ENCODE measurements at places on chromosomes 1 and 21.
A peak's percentile ranks its signal among the peaks of the same experiment; 100 is the strongest.

DNA sequence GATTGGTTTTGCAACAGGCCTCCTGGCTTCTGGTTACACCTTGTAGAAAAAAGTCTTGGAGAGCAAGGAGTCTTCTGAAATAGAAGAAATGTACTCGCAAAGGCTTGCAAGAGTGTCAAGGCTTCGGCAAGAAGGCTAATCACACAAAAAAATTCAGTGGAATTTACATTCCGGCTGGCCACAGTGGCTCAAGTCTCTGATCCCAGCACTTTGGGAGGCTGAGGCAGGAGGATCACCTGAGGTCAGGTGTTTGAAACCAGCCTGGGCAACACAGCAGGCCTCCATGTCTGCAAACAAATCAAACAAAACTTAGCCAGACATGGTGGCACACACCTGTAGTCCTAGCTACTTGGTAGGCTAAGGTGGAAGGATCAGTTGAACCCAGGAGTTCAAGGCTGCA lies 7.7 kb upstream of the DOP1B start:
- no peak for DNase-seq

DNA sequence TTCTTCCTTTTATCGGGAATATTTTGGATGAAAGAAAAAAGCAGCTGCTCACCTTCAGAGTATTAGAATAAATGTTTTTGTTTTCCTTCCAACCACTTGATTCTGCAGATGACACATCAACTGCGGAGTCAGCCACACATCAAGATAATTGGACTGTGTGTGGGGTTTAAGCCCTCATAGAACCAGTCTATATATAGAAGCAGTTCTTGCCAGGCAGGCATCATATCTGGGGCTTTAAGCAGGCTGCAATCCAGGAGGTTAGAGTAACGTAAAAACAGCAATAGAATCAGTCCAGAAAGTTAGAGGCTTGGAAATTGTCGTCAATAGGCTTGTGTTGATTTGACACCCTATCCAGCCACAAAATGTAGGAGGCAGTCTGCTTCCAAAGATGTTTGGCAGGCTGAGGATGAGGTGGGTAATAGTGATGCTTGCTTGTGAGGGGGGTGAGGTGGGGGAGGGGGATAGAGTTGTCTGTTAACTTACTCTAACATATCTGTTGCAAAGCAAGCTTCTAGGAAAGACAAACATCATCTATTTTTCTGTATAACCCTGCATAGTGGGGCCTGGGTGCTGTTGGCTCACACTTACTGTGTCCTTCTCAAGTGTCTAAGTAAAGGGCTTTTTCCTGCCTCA lies 64.8 kb downstream of the PEX14 start:
- no peak for DNase-seq

DNA sequence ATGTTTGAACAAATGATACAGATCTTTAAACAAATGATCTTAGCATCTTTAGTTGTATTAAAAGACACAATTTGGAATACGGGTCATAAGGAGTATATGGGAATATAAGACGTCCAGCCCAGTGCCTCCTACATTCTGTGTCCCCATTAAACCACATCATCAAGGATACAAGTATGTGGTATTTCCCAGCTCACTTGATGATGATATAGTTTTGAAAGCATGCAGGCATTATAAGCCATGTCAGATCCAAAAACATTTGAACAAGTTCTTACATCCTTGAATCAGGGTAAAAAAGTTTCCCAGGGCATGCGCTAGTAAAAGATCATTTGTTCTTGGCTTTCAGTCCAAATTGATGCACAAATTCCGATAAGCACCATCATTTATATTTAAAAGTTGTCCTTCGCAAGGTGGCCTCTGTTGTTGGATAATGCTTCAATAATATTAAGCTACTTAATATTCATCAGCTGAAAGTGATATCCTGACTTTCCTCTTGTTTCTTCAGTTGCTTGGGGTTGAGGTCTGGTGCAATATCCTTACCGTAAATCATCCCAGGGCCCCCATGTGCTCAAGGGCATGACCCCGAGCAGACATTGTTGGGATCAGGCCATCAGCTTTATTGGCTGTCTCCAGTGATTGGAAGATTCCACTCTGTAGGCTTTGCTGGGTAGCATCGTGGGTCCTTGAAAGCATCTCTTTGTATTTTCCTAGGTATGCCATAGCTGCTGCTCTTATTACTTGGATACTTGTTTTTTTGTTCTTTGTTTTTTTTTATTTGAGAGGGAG lies 61.8 kb downstream of the CENPF start:
- no peak for DNase-seq

DNA sequence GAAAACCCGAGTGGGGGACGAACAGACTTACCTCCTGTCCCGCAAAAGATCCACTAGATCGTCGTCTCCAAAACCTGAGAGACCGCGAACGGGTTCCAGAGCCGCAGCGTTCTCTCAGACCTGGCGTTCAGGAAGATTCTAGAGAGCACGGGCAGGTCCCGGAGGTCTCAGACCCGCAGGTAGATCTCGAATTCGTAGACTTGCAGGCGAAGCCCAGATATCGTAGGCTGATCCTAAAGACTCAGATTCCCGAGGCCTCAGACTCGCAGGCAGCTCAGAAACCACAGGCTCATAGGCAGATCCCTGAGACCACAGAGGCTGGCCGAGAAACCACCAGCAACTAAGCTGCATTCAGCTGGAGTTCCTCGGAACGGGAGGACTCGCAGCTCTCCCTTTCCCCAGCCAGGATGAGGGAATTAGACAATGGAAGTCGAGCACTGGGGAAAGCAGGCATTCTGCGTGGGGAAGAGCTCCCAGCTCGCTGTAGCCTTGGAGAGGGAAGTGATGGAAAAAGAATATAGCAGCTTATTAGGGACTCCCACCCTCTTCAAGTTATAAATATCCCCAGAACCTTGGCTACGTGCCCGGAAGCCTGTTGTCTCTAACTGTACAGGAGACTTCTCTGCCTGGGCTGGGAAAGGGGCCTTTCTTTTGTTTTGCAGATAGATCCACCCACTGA lies at the start of gene ZNF436:
ZNF436 (minus strand) TSS at position 502 of the 679 bp plus-strand sequence. CDS start 1,831 bp downstream, outside the sequence.
- DNase-seq = peak; percentile 53

DNA sequence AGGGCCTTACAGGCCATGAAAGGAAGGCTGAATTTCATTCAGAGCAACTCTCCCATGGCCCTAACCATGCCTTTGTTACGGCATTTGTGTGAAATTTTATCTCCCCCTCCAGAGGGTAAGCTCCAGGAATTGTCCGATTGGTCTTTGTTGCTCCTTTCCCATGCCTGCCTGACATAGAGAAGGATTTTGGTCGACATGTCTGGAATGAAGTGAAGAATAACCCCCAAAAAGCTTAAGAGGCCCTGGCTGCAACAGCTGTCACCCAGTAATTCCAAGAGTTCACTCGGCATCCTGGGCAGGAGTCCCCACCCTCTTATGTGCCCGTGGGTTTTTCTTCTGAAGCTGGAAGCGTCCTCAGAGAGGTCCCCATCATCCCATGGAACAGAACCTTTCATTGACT lies 20.6 kb downstream of the CDA start:
- DNase-seq = no peak

GRCh38 chr1:201186192-201186591 lies 4.4 kb upstream of the IGFN1 start:
- no peak for DNase-seq

- DNase-seq = no peak
These were observed 4.0 kb upstream of the GPR3 start for GRCh38 chr1:27388337-27389005.

GRCh38 chr1:209616366-209617046 lies 33.0 kb downstream of the CAMK1G start:
- DNase-seq = no peak

DNA sequence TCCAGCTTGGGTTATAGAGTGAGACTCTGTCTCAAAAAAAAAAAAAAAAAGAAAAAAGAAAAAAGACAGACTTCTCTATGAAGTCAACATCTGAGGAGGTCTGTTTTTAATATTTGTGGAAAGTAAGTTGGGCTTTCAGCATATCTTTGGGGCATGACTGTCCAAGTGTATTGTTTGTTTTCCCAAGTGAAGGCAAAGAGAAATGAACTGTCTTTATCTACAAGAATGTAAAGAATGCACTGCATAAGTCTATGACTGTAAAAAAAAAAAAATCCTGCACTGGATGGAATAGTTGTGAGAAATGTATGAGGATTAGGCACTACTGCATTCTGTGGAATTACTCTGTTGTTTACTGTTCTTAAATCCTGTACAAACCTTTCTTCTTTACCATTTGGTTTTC lies 45.6 kb upstream of the TMEM61 start:
- no peak for DNase-seq

GRCh38 chr1:17875882-17876280 lies 120.7 kb downstream of the ACTL8 start:
- DNase-seq = no peak

DNA sequence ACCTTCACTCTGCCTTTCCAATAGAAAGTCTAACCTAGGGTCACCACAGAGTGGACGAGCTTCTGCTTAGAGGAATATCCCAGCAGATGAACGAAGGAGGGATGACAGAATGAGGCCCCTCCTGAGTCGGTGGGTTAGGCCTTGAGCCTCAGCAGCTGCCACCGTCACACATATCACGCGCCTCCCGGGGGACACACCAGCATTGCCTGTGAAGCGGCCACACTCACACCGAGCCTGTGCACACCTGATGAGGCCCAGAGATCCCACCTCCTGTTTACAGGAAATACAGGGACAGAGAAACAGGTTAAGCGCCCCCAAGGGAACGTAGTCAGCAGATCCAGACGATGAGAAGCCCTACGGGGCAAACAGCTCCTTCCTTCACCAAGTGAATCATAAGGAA lies 25.1 kb upstream of the LRRC47 start:
- no peak for DNase-seq

- no peak for DNase-seq
These were observed 8.5 kb downstream of the SERTAD4 start for GRCh38 chr1:210241121-210241520.

Measured in CMK (cell line).